Activated CD4-positive, alpha-beta T cell treated with anti-CD3 and anti-CD28 coated beads for 24 hours (primary cell): ENCODE measurements at places on chromosomes 7 and 10.

DNA sequence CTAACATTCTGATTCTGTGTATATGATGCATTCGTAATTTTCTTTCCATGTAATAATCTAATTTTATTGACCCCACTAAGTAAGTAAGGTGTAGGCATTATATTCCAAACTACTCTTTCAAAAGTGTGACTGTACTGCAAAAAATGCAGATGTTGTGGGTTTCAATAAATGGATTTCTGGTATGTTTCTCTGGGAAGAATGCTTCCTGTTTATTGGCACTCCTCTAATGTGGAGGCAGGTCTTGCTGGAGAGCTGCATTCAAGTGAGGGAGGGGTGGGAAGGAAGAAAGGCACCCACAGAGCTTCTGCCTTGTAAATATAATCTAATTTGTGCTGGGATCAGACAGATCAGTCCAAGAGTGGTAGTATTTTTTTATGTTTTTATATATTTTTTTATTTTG lies 23.9 kb downstream of the ST7 start:
- no peak for DNase-seq

- DNase-seq = no peak
Observed at GRCh38 chr7:46468753-46469356, 547.8 kb upstream of the IGFBP3 start.

- DNase-seq = no peak
Observed at GRCh38 chr7:124263232-124263827, 230.5 kb upstream of the TMEM229A start.

DNA sequence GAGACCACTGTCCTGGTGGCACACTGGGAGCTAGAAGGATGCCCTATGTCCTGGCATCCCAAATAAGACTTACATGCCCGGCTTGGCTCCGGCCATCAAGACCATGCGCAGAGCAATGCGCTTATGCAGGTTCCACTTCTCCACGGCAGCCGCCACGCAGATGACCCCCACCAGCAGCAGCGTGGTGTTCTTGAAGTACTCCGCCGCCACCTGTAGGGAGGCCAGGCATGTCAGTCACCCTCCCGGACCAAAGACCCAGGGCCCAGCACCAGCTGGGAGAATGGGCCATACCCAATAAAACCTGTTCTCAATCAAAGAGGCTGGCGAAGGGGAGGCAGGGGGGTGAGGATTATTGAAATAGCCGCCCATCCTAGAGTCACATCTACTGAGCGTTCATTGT lies 19.9 kb downstream of the SLC13A4 start:
- DNase-seq = no peak

- no peak for DNase-seq
Observed at GRCh38 chr7:27165089-27165995, at the start of gene HOXA9. Gene HOXA9 (minus strand): TSS chr7:27165537. CDS start chr7:27165457, 80 bp downstream.

GRCh38 chr10:29202386-29202940 lies 86.4 kb upstream of the LYZL1 start:
- no peak for DNase-seq

DNA sequence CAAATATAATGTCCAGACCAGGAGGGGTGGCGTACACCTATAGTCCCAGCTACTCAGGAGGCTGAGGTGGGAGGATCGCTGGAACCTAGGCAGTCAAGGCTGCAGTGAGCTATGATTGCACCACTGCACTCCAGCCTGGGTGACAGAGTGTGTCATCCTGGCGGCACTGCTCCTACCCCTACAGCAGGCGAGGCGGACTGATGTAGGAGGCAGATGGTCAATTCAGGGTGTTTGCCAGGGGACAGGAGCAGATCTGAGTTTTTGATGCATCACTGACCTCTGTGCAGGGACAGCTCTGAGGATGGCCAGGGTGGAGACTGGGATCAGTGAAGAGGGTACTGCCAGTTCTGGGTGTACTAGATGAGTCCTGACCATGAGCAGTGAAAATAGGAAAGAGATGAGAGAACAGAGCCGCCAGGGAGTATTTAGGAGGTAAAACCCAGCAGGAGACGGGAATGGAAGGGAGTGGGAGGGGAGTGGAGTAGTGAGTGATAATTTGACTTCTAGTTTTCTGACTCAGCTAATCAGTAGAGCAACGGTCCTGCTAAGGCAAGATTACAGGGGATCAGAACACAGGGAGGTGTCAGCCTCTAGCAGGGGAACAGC lies 75.3 kb downstream of the HIP1 start:
- DNase-seq = no peak

DNA sequence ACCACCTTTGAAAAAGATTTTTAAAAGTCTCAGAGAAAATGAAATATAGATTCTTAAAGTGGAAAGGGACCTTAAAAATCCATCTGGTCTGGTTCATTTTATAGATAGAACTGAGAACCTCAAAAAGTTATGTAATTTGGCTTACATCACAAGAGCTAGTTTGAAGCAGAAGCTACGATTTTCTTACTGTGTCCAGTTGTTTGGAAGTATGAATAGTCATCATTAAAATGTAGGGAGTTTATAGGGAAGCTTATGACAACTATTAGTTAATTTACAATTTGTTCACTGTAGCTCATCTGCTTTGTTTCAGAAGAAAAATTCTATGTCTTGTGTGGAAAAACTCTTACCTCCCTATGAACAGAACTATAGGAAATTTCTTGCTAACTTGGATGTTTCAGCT lies 26.9 kb downstream of the ZEB1 start:
- no peak for DNase-seq

- peak; percentile 45 for DNase-seq
Observed at GRCh38 chr7:143240291-143241168, 18.7 kb downstream of the TAS2R40 start.

DNA sequence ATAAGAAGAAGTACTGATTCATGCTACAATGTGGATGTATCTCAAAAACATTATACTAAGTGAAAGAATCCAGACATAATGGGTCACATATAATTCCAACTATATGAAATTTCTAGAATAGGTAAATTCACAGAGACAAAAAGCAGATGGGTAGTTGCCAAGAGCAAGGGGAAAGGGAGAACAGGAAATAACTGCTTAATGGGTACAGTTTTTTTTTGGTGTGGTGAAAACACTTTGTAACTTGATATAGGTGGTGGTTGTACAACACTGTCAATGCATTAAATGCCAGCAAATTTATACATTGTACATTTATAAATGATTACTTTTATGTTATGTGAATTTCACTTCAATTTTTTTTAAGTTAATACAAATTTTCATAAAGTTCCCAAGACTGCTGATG lies 19.4 kb upstream of the LRRN3 start:
- DNase-seq = no peak

DNA sequence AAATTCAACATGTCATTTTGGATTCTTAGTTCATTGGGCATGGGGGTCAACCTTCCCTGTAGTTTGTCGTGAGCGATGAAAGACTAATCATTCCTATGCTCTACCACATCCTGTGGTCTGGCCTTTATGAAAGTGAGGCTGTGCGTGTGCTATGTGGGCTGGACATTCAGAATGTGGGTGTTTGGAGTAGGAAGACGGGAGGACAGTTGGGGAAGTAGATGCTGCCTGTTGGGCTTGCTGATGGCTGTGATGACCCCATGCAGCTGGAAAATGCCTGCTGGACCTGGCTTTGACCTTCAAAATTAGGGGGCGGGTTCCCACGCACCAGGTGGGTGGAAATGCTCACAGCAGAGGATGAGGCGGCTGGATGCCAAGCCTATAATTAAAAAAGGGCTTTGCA lies 90.9 kb upstream of the MKI67 start:
- no peak for DNase-seq

GRCh38 chr10:64071218-64071617 lies 550.0 kb downstream of the REEP3 start:
- no peak for DNase-seq

DNA sequence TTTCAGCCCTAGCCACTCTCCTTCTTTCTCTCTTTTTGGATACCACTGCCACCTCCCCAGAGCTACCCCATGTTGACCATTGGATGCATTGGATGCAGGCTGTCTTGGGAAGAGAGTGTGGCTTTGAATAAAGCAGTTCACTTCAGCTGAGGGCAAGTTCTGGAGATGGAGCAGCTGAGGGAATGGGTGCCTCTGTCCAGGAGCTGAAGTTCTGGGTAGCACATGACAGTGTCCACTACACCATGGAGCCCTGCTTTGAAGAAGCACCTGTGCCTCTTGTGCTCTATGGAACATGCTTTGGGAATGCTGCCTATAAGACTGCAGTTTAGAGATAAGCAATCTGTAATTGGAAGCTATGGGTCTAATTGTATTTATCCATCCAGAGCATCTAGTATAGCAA lies 1028.7 kb downstream of the TYW1 start:
- DNase-seq = no peak

- DNase-seq = no peak
Observed at GRCh38 chr7:90749262-90749661, 153.1 kb downstream of the CDK14 start.

DNA sequence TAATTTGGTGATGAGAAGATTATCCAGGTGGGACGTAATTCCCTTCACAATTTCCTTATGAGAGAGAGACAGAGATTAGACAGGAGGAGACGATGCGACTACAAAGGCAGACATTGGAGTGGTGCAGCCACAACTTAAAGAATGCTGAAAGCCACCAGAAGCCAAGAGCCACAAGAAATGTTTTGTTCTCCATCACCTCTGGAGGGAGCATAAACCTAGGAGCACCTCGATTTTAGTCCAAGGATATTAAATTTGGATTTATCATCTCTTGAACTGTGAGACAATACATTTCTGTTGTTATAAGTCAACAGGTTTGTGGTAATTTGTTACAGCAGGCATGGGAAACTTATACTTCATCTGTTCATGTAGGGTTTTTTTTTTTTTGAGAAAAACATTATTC lies 418.9 kb downstream of the DGKB start:
- no peak for DNase-seq

DNA sequence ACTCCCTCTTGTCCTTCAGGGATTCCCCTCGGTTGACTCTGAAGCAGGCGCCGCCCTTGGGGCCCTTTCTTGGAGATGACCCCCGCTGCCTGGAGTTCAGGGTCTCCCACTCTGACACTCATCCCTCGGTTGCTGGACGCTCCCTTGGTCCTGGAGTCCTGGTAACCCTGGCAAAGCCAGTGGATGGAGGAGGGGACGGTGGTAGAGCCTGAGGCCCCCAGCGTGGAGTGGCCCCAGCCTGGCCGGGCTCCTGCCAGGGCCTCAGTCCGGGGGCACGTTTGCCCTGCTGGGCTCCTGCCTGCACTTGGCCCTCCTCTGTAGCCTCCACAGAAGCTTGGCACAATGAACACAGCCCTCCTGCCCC lies 9.3 kb upstream of the CAMK2B start:
- no peak for DNase-seq

GRCh38 chr10:3647074-3647473 lies 137.9 kb downstream of the KLF6 start:
- no peak for DNase-seq

GRCh38 chr7:131974671-131975070 lies 418.2 kb upstream of the PODXL start:
- no peak for DNase-seq

- DNase-seq = no peak
Observed at GRCh38 chr10:70142555-70142954, 3.9 kb downstream of the TYSND1 start.

GRCh38 chr10:130481936-130482335 lies 345.7 kb downstream of the GLRX3 start:
- DNase-seq = no peak

DNA sequence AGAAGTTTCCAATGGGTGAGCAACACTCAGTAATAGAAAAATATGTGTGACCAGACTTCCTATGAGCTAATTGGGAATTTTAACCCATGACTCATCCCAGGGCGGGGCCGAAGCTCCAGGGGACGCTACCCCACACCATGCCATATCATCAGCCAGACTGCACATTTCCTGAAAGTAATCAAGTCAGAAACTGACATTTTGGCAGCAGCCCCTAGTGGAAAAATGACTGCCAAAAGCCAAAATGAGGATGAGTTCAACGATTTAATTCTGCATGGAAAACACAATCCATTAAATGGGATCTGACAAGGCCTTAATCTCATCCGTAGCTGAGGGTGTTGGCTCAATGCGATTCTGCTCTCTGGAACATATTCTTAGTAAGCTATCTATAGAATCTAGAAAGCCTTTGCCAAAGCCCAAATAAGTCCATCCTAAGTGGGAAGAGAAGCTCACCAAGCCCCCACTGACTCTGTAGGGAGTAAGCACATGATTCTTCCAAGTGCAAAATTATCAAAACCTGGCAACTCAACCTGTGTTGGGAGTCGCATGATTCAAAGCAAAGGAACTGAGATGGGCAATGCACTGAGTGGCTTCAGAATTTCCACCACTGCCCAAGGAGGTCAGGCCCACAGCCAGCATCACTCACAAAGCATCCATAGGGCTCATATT lies 93.1 kb upstream of the PDE1C start:
- DNase-seq = no peak

DNA sequence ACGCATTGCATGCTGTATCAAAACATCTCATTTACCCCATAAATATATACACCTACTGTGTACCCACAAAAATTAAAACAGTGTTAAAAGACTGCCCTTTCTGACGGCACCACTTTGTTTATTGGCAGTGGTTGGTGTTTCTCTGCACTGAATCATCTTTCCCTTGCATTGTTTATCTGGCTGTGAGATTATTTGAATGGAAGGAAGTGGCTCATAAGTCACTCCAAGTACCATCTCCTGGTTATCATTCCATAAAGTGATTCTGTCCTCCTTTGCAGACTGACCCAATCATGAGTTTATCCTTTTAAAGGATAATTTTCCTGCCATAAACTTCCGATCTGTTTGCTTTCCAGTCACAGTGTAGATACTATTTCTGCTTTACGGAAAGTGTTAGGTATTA lies 183.8 kb downstream of the CAMK1D start:
- no peak for DNase-seq
